ENCODE measurements at places on chromosomes 6 and 20. TPM values are rescaled to one million over a fixed set of nuclear protein-coding genes. Genes with fewer than 3 reads are reported as not detected.

PYGB gene
- 30.8 TPM for total RNA-seq

EBF4 gene
- total RNA-seq = 5.0 TPM

GRCh38 chr6:108587258-108588059, 26.7 kb downstream of the FOXO3 start:
- no peak for DNase-seq

DNA sequence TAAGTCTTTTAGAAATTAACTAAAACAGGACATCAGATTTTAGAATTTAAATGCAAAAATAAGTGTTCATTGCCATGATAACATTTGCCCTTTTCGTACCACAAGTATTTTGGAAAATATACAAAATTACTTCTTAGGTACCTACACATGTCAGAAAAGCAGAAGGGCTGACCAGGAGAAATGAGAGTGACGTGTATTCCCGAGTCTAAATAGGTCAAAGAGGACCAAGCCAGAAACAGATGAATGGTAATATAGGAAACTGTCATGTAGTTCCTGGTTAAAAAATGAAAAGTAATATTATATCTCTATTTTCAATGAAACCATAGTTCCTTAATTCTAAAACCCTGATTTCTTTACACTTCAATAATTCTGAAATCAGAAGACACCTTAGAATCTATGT, 126.2 kb downstream of the IPCEF1 start:
- no peak for DNase-seq

- DNase-seq = no peak
Measured at GRCh38 chr6:10854922-10855632, 16.7 kb upstream of the MAK start.

DNA sequence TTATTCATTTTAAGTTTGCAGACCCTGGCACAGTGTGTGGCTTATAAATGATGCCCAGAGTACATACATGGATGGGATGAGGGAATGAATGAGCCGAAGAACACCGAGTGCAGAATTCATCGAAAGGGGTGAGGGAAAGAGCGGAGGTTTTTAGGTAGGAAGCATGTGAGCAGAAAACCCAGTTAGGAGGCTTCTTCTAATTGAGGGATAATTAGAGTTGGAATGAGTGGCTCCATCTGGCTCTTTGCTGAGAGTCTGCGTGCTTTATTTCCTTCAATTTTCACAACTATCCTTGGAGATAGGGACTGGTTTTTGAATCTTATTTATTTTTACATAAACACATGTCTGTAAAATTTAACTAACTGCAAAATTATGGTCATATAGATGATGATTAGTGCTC, 150.7 kb downstream of the DOK5 start:
- no peak for DNase-seq
